ENCODE measurements at places on chromosomes 1 and 21.

GRCh38 chr1:10195570-10195969 is 14.8 kb upstream of the KIF1B start:
- no peak for DNase-seq

DNA sequence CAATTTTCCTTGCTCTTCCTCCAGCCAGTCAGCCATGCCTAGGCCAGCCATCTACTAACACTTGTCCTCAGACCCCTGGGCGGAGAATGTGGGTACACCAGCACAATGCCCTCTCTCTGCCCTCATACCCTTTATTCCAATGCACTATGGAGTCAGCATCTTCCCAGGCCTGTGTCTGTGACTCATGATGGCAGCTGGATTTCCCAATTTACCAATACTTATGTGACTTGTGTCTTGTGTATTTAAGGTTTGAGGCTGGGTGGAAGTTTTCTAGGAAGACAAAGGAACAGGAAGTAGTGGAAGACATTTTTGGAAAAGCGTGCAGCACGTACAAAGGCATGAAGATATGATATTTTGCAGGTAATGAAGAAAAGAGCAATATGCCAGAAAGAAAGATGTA is 114.3 kb downstream of the NMNAT2 start:
- DNase-seq: no peak

DNA sequence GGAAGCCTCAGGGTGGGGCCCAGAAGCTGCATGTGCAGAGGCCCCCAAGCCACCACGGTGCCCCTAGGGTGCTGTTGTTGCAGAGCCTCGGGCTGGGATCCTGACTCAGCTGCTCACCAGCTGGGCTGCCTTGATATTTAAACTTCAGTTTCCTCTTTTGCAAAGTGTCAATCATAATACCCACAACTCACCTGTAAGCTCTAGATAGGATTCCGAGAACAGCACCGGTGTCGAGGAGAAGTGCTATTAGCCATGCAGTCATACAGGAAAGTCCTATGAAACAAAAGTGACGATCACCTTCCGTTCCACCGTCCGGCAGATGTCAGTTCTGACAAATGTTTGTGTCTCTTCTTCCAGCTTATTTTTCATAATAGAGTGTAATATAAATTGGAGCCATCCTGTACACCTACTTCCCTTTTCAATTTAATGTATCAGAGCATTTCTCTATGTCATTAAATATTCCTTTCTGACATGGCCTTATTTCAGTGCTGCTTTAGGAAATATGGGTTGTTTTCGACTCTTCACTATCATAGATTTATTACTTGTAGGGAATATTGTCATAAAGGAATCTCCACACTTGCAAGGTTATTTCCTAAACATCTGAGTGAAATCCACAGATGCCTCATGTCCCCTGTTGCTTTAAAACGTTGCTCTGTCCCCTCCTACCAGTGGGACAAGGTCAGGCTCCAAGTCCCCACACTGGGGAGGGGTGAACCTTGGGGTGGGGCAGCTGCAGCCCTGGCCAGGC is 100.8 kb downstream of the SIK1 start:
- DNase-seq: no peak

DNA sequence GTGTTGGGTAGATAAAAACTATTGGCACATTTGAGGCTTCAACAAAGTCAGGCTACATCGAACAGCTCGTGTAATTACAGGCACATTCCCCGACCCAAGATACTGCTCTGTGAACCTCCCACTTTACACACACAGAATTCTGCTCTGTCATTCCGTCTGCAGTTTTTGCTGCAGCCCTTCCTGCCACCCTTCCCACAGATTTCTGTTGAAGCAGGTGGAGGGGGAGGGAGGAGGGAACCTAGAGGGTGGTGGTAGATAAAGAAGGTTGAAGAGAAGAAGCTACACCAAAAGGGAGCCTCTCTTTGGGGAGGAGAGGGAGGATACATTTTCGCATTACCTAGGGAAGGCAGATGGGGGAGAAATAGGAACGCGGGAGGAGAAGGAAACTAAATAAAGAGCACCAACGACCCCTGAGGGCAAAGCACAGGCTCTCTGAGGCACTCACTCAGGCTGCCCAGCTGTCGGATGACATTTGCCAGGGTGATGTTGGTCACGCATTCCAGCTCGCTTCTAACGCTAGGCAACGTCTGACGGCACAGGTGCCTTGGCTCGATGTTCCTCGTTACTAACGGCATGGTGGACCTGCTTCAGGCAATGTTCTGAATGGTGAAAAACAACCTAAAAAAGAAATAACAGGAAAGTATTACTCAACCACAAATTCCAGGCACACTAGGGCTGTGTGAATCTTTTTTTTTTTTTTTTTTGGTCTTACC is 36.0 kb downstream of the GPR3 start:
- DNase-seq: no peak

DNA sequence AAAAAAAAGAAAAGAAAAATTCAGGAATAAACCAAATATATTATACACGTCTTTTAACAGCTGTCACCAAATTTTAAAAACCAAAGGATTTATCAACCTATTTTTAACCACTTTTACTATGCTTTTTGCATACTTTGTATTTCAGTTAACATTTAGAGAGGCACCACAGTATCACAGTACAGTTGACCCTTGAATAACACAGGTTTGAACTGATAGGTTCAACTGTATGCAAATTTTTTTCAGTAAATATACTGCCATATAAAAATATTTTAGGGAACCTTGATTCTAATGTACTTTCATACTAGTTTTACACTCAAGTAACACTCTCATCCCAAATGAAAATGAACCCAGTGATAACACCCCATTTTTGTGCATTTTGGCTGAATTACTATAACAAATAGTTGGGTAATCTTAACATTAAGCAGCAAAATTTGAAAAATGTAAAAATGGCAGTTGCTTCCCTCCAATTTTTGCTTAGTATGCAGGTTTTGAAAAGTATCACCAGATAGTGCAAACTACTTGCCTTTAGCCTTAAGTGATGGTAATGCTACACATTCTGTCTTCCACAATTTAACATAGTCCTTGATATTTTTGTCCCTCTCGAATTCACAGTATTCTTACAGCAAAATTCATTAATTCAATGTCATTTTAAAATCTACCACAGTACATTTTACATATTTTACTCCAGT is 10.8 kb upstream of the ADCY10 start:
- DNase-seq: no peak

DNA sequence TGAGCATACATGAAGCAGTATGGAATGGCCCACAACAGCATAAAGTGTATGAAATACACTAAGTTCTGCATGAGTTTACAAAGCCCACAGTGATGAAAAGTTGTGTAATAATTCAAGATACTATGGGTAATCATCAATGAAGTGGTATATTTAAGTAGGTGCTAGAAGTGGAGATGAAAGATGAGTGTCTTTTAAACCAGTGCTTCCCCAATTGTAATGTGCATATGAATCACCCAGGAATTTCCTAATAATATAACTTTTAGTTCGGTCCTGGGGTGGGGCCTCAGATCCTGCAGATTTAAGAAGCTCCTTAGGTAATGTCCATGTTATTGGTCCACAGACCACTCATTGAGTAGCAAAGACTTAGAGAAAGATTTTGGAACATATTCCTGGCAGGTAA is 184.9 kb downstream of the DUSP10 start:
- DNase-seq: no peak

GRCh38 chr1:160158031-160158430 is 6.6 kb downstream of the ATP1A4 start:
- no peak for DNase-seq

DNA sequence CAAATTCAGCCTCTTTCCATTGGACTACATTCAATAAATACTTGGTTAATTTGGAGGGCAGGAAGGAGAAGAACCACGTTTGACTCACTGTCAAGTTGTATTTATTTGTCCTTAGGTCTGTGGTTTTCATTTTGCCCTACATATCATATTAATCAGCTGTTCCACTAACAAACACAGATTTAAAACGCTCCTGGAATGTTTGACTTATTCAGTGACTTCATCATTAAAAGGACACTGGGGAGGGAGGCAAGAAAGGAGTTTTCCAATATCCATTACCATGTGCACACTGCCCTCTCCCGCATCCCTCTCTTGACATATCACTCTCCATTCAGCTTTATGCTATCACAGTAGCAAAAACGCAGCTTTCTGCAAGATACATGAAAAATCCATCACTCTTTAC is 98.2 kb upstream of the C1orf87 start:
- DNase-seq: no peak

GRCh38 chr21:41987310-41987709 is 22.9 kb downstream of the ZBTB21 start:
- no peak for DNase-seq

GRCh38 chr1:30191154-30191702 is 532.2 kb downstream of the MATN1 start:
- DNase-seq: peak; percentile 9

All from activated CD4-positive, alpha-beta T cell treated with anti-CD3 and anti-CD28 coated beads, Interleukin-2, amount 50 U/mL, for 24 hours (primary cell).